ENCODE measurements at places on chromosomes 16 and 17. TPM values are rescaled to one million over a fixed set of nuclear protein-coding genes. Genes with fewer than 3 reads are reported as not detected.

GRCh38 chr17:2202302-2202995, 101.1 kb downstream of the SMG6 start:
- no peak for DNase-seq

GRCh38 chr16:26795184-26795583, 271.5 kb upstream of the C16orf82 start:
- DNase-seq = no peak

GRCh38 chr17:73521376-73521775, 122.9 kb downstream of the SDK2 start:
- DNase-seq = no peak

DNA sequence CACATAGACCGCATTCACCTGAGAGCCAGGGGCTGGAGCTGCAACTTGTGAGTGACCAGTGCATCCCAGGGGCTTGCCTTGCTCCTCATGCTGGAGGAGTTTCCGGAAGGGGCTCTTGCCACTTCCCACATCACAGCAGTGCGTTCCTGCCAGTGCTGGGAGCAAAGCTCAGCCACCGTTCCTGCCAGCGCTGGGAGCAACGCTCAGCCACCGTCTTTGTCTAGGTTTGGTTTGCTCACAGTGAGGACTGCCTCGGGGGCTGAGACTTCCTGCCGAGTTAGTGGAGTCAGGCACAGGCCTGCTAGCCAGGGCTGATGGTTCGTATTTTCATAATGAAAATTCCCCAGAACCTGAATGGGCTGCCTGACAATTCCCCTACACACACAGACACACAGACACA, 5.4 kb upstream of the CHRNE start:
- no peak for DNase-seq

DNA sequence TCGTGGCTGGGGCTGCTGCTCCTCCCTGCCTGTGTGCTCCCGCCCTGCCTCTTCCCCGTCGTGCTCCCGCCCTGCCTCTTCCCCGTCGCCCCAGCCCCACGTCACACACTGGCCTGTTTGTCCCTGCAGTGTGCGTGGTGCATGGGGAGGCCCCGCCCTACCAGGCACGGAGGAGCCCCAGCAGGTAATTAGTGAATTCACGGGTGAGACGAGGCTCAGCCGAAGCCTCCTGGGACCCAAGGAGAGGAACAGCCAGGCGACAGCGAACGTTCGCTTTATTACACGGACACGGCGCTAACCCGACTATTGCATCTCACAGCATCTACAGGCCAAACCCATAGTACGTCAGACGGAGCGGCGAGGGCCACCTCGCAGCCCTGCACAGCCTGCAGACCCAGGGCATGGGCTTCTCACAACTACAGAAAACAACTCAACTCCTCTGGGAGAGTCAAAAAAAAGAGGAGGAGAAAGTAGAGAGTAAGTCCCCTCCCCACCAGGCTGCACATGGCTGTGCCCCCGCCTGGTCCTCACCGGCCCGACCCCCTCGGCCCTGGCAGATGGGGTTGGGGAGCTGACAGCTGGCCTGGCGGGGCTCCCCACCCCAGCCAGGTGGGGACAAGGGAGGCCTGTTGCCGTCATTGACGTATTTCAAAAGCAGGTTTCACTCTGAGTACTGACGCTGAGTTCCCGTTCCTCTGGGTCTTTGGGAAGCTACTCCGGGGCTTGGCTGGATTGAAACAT, 4.3 kb upstream of the PABPN1L start:
- no peak for DNase-seq

- DNase-seq = no peak
Observed at GRCh38 chr17:21247552-21248258, 5.5 kb downstream of the NATD1 start.

- no peak for DNase-seq
Observed at GRCh38 chr16:19636436-19637267, 81.1 kb downstream of the VPS35L start.

- no peak for DNase-seq
Observed at GRCh38 chr16:57184887-57185445, 873 bp downstream of the PSME3IP1 start.

DNA sequence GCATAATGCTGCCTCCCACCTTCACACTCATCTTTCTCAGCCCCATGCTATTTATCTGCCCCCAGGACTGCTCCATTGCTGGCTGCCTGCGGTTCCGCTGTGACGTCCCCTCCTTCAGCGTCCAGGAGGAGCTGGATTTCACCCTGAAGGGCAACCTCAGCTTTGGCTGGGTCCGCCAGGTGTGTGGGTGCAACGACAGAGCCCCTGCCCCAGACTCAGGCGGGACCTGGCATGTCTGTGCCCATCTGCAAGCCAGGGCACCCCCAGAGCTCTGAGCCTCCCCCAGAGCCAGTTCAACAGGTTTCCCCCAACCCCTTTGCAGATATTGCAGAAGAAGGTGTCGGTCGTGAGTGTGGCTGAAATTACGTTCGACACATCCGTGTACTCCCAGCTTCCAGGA, 12.9 kb upstream of the ITGAD start:
- DNase-seq = no peak

DNA sequence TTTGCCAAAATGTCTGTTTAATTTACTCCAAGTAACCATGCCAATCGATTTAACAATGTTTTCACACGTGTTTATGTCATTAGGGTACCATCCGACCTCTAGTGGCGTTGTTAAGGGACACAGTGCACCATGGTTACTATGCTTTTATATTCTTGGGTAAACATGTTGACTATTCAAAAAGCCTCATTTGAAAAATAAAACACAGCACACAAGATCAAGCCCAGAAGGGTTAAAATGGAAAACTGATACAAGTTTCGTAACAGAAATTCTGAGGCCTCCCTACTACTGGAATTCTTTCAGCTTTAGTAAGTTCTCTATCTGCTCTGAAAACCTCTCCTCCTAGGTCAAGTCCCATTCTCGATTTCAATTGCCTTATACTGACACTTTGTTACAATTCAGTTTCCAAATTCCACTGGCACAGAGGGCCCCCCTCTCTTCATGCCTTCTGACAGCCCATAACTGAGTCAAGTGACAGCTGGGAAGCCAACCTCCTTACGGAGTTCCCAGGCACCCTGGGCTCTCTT, 2.1 kb downstream of the CFAP20 start:
- peak; percentile 56 for DNase-seq

DNA sequence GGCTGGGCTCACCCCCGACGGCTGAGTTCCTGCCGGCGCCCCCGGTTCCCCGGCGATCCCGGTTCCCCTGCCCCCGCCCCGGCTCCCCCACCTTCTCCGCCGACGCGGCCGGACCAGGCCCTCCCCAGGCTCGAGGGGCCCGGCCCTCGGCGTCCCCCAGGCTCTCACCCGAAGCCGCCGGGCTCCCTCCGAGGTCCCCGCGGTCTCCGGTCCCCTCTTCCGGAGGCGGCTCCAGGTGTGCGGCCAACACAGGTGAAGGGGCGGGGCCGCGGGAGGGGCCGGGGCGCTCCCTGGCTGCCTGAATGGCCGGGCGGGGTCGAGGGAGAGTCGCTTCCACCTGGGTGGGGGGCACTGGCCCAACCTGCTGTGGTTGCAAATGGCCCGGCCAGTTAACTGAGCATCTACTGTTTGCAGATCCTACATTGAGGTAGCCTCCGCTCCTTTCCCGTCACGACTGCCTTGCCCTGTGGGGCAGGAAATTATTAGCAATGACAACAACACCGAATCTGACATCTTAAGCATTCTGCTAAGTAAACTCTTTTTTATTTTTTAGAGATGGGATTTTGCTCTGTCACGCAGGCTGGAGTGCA, at the start of gene BICDL2:
TSS of gene BICDL2 (minus strand) at position 219 of the 590 bp plus-strand sequence. CDS start 1,448 bp downstream, outside the sequence.
- no peak for DNase-seq

DNA sequence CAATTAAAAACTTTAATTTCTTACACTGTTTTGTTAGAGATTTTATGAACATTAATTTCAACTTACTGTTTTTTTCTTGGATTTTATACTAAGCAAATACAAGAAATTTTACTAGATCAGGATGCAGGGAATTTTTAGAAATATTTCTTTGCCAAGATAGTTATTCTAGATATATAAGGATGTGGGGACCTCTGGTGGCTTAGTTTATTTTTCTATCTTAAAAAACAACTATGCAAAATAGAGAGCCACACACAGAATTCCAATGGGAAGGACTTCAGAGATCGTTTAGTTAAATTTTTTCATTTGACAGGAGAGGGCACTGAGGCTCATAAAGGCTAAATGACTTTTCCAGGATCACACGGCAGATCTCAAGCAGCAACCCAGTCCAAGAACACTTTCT, 23.0 kb upstream of the CAPNS2 start:
- DNase-seq = peak; percentile 50

GRCh38 chr16:49562228-49562627, 188.6 kb downstream of the C16orf78 start:
- DNase-seq = no peak

GRCh38 chr16:67979955-67980678, at the start of gene DPEP3:
TSS of gene DPEP3 (minus strand) at chr16:67980499. CDS start at chr16:67980380, 119 bp downstream.
- no peak for DNase-seq

DNA sequence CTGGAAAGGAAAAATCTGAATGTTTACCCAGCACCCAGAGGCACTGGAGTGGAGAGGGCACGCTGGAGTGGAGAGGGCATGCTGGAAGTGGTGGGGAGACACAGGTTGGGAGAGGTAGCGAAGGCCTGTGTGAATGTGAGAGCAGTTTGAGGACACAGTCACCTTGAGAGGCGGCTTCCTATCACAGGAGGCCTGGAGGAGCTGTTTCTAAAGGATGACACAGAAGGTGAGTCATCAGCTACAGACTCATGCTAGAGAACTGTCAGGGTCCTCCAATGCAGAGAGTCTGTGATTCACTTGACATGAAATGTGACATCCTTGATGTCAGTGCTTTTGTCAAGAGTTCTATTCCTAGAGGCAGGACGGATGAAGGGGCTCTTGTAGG, 13.8 kb downstream of the CTRL start:
- no peak for DNase-seq

GRCh38 chr17:68418876-68419275, 38.4 kb downstream of the WIPI1 start:
- no peak for DNase-seq

DNA sequence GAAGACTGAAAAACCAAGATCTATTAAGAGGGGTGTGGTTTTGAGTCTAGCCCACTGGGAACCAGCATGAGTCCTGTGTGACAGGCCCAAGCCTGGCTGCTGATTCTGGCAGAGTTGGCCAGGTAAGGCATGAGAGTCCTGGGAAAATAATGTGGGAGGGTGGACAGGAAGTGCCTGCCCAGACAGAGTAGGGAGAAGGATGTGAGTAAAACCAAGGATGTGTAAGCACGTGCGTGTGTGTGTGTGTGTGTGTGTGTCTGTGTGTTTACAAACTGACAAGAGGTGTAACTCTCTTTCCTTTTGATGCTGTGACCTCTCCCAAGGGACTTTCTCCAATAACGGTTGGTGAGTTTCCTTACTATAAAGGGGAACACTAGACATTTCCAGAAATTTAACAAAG, 15.6 kb upstream of the TEX2 start:
- DNase-seq = peak; percentile 17

DNA sequence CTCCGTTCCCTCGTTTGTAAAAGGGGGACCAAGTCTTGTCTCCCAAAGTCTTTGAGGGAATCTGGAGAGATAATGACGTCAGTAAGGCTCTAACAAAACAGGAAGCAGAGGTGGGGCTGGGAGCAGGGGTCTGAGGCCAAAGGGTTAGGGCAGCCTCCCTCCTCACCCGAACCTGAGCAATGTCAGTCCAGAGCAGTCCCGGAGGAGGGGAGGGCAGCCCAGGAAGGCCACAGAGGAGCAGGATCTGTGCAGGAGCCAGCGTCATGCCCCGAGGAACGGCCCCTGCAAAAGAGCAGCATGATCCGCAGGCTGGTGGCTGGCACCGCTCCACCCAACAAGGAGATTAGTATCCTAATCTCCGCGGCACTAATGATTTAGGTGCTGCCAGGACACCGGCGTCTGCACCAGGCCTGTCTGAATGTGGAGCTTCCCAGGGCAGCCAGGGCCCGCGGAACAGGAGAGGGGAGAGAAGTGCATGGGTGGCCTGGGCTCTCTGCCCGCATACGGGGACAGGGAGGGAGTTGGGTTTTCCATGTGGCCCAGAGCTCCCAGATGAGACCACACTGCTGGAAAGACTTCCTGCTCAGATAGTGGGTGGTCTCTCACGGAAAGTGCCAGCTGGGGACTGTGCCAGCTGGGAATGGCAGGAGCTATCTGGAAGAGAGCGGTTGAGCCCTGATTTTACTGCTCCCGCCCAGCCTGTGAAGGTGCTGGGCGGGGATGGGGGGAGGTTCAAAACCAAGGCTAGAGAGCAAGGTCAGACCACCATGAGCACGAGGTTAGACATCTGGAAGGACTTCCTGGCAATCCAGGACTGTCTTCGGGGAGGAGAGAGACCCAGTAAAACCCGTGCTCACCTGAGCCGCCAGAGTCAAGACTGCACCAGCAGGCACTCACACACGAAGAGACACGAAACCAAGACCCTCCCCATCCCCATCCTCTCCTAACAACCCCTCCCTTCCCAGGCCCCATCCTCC, 11.0 kb upstream of the KRT17 start:
- DNase-seq = peak; percentile 61

DNA sequence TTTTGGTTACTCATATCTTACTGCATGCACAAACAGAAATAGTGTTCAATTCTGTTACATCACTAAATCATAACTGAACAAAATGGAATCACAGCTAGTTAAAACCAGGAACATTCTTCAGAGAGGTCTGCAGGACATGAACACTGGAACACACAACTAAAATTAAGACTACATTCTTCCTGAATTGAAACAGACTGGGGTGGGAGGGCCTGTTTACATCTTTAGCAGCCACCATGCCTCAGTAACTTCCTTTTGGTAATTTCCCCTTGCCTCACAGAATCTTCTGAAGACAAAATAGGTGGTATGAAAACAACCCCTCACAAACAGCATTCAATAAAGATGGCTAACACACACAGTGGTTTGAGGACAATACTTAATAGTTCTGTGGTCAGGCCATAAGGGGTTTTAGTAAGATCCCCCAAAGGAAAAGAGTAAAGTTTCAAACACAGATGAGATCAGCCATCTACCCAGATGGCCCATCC, 6.5 kb downstream of the MARF1 start:
- no peak for DNase-seq

Gene MYL11
- polyA plus RNA-seq = 9,565 TPM

Gene LGALS9B
- not detected for polyA plus RNA-seq

Gene ENDOV
- polyA plus RNA-seq = 23.3 TPM

Gene SOST
- not detected for polyA plus RNA-seq

Gene WNK4
- polyA plus RNA-seq = 0.19 TPM

Gene DPEP1
- 0.39 TPM for polyA plus RNA-seq

Gene EXOC3L1
- 15.3 TPM for polyA plus RNA-seq

Gene MSL1
- 95.5 TPM for polyA plus RNA-seq

Gene GCGR
- not detected for polyA plus RNA-seq

Gene SMIM36
- polyA plus RNA-seq = 0.09 TPM

Gene AFMID
- 40.0 TPM for polyA plus RNA-seq

Data from hindlimb muscle (tissue), 1 donor.